NCI-H2029 (cell line): ENCODE measurements at places on chromosomes 7 and 10.
A peak's percentile ranks its signal among the peaks of the same experiment; 100 is the strongest.

DNA sequence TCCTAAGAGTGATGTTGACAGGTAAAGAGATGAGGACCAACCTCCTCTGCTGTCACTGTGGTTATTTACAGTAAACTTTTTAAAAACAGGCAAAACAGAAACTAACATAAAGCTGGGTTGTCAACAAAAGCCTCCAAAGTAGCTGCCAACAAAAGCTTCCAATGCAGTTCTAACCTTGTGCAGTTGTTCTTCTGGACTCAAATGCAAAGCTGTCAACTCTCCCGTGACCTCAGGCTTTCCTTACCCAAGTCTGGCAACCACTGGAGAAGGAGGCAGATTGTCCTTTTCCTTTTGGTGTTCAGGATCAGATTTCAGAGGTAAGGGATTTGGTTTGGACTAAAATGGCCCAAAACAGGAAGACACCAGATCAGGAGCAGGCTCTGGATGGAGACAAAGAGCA lies 63.1 kb downstream of the DLG5 start:
- DNase-seq: no peak

- DNase-seq: no peak
Observed at GRCh38 chr7:133052401-133052756, 29.5 kb downstream of the CHCHD3 start.

GRCh38 chr10:49363309-49364031 lies 32.4 kb downstream of the DRGX start:
- DNase-seq: no peak

GRCh38 chr7:98250789-98251188 lies 1.2 kb downstream of the TECPR1 start:
- DNase-seq: no peak

- no peak for DNase-seq
Observed at GRCh38 chr10:103786020-103786419, 69.4 kb downstream of the SH3PXD2A start.

DNA sequence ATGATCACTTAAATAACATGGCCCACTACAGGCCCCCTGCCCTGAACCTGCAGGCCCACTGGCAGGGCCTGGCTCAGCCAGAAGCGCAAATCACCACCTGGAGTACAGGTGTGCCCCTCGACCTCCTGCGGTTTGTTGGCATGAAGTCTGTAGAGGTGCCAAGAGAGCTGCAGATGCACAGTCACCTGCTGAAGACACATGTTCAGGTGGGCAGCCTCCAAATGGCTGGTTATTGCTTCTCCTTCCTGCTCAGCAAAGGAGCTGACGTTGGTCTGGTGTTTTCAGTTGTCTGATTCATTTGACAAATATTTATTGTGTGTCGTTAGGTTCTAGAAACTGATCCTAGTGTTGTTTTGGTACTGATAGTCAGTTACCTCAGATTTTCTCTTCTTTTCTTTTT lies 29.0 kb downstream of the DHTKD1 start:
- DNase-seq: peak; percentile 80

- DNase-seq: no peak
Observed at GRCh38 chr10:72742797-72743196, 50.9 kb downstream of the MCU start.

- DNase-seq: no peak
Observed at GRCh38 chr10:9733766-9734165, 1283.9 kb upstream of the CELF2 start.

DNA sequence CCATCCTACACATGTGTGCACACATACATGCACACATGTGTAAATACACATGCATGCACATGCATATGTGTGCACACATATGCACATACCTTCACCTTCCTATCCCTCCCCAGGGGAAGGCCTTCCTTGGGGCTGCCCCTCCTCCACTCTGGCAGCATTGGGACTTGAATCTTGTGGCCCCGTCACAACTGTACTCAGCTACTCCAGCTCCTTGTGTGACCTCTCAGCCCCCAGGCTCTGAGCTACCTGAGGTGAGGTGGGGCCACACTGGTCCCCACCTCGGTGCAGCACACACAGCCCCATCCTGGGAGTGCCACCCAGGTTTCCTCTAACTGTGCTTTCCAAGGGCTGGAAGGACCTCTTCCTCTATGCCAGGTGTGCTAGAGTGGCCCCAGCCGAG lies 116.0 kb downstream of the LHPP start:
- no peak for DNase-seq

DNA sequence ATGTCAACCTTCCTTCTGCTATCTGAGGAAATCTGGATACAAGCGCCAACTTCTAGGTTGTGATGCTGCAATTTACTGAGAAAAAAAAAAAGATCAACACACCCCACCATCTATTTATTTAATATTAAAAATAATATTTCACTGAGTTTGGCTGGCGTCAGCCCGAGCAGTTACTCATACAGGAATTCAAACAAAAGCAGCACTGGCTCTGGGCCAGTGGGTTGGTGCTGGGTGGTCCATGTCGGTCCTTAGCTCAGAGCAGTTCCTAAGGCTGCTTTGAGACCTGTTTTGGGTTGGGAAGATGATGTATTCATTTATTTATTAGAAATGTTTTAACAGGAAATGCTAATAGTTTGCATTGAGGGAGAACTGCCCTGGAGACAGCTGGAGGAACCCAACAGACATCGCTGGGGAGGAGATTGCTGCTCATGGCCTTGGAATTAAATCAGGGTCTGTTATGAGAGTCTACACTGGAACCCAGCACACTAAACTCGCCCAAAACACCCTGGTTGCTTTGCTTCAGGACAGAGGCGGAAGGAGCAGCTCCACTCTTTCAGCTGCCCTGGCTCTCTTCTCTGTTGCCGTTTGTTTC lies 36.3 kb upstream of the GOT1 start:
- DNase-seq: no peak

DNA sequence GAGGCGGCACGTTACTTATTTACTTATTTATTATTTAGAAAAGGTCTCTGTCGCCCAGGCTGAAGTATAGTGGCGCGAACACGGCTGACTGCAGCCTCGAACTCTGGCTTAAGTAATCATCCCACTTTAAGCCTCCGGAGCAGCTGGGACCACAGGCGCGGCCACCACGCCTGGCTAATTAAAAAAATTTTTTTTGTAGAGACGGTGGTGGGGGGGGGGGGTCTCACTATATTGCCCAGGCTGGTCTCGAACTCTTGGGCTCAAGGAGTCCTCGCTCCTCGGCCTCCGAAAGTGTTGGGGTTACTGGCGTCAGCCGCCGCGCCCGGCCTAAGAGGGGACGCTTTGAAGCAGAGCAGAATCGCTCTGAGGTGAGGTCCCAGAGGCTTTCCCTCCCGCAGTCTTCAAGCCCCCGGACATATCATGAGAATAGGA lies 675 bp upstream of the FRAT2 start:
- no peak for DNase-seq

DNA sequence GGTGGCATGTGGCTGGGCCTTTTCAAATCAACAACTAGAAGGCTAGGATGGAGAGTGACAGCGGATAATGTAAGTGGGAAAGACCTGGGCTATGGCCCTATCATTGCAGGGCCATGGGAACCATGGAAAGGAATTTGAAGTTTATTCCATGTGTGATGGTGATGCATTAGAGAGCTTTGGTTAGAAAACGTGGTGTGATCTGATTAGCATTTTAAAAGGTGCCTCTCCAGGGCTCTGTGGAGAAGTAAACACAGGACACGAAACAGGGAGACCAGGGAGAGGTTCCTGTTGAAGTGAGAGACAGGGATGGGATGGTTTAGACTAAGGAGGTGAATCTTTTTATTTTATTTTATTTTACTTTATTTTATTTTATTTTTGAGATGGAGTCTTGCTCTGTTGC lies 749.5 kb downstream of the GATA3 start:
- no peak for DNase-seq

- no peak for DNase-seq
Observed at GRCh38 chr10:14325325-14325955, 5.3 kb downstream of the FRMD4A start.

GRCh38 chr10:65341323-65341925 lies 1584.4 kb upstream of the LRRTM3 start:
- no peak for DNase-seq

DNA sequence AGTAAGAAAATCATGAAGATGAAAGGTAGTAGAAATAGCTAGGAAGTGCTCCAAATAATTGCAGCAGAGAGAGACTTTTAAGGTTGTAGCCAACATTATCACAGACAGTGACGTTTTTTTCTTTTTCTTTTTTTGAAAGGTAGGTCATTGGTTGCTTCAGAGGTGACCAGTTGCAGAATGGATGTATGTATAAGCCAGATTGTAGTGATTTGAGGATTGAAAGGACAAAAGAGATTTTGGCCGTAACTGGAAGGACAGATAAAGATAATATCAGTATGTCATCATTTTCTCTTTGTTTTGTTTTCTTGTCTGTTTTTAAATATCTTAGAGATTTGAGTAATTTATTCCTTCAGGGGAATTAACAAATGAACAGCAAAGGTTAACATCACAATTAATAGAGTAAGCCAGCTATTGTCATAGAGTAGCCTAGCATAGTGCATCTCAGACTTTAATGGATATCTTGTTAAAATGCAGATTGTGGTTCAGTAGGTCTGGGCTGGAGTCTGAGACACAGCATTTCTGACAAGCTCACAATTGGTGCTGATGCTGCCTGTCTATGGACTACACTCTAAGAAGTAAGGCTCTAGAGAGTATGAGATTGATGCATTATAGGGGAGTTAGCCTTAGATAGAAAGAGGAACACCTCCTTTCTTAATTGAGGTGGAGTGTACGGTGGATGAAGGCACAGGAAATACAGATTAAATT lies 28.3 kb downstream of the CDK13 start:
- DNase-seq: no peak

- DNase-seq: no peak
Observed at GRCh38 chr10:31873724-31874123, 54.9 kb downstream of the ARHGAP12 start.

DNA sequence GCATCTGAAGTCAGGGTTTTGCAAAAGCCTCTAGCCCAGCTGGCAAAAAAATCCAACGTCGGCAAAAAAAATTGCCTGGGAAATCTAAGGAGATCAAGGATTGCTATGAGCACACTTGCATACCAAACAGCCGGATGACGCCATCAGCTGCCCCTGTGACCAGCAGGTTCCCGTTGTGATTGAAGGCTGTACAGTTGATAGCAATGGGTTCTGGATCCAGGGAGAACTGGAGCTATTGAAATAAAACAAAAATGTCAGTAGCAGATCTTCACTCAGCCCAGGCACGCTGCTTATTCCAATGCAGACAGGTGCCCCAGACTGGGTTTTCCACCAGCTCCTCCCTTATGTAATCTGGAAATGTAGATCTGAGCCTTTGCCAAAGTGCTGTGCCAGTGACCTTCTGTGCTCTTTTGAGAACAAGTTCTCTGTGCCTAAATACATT lies 18.7 kb upstream of the CYREN start:
- no peak for DNase-seq

DNA sequence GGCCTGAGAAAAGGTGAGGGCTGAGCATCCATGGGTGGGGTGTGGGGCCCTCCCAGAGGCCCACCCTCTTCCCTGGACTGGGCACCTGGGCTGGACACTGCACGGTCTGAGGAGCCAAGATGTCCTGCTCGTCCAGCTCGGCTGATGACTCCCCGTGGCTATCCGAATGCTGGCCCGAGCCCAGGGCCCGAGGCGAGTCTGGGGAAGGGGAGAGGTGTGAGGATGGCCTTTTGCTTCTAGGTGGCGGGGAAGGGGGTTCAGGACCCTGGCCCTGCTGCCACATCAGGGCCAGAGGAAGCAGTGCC lies 7.1 kb downstream of the NACAD start:
- DNase-seq: no peak

GRCh38 chr10:124688386-124688785 lies 55.8 kb downstream of the FAM53B start:
- DNase-seq: no peak

DNA sequence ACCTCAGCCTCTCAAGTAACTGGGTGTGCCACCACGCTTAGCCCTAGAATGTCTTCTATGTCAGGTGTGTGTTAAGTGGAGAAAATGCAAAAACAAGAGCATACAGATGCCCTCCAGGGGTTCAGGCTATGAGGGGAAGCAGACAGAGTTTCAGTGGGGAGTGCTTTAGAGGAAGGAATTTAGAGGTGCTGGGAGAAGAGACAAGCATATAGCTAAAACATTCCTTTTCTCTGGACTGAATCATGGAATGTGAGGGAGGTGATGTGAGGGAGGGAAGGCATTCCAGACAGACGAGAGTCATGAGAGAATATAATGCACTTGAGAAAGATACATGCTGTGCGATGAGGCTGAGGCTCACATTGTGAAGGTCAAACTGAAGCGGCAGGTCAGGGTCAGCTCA lies 6.6 kb upstream of the ZNF786 start:
- DNase-seq: no peak

DNA sequence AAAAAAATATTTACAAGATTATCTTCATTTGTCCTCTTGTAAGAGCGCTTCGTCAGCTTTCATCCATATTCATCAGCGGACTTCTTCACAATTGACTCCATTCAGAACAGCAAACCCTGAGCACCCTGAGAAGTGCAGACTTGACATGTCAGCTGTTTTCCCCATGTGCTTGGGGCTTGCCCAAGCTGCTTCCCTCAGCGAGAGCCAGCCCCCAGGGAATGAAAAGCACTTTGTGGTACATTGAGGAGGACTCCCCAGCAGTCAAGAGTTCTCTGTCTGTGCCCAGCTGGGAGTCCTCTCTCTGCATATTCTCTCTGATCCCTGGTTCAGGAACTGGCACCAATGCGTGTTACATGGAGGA lies 22.7 kb downstream of the HKDC1 start:
- DNase-seq: no peak

- DNase-seq: no peak
Observed at GRCh38 chr10:89242840-89243568, 8.6 kb downstream of the LIPA start.

- DNase-seq: no peak
Observed at GRCh38 chr7:24939416-24939815, 40.6 kb downstream of the OSBPL3 start.

GRCh38 chr10:34119456-34119855 lies 695.6 kb downstream of the PARD3 start:
- no peak for DNase-seq

- no peak for DNase-seq
Observed at GRCh38 chr10:5946786-5947185, 30.6 kb downstream of the IL15RA start.

DNA sequence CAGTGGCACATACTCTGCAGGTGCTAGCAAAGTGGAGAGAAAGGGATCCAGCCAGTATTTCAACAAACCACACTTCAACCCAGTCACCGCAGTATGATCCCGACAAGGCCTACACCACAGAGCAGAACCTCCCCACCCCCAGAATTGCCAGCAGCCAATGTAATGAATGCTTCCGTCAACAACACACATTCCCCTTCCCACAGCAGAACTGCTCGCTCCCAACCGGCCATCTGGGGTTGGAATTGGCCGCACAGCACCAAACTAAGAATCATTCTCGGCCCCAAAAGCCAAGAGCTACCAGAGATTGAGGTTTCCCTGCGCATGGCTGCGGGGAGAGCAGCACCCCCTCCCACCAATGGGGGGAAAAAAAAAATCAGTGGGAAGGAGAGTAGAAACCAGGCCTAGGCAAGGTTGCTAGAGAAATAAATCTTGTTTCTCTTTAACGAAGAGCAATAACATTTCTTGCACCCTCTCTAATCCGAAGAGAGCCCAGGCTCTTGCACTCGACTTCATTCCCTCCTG lies 1.1 kb downstream of the WASL start:
- DNase-seq: peak; percentile 36

GRCh38 chr7:89549768-89550167 lies 604.5 kb upstream of the STEAP1 start:
- DNase-seq: no peak

GRCh38 chr10:94299417-94299816 lies 63.3 kb downstream of the NOC3L start:
- DNase-seq: no peak

- DNase-seq: peak; percentile 36
Observed at GRCh38 chr7:130345136-130345535, 520 bp downstream of the CPA5 start.
